ENCODE measurements at places on chromosomes 1 and 21. TPM values are rescaled to one million over a fixed set of nuclear protein-coding genes. Genes with fewer than 3 reads are reported as not detected.

NHLH1 gene
- not detected for polyA plus RNA-seq

CD48 gene
- polyA plus RNA-seq: not detected

KRTAP11-1 gene
- polyA plus RNA-seq: not detected

WDR64 gene
- not detected for polyA plus RNA-seq

TGFB2 gene
- 13.6 TPM for polyA plus RNA-seq

SLC9A1 gene
- 31.3 TPM for polyA plus RNA-seq

FAM20B gene
- polyA plus RNA-seq: 9.2 TPM

GART gene
- polyA plus RNA-seq: 41.6 TPM

S100A12 gene
- polyA plus RNA-seq: 1.1 TPM

RBM11 gene
- 1.1 TPM for polyA plus RNA-seq

ETNK2 gene
- 71.9 TPM for polyA plus RNA-seq

PCSK9 gene
- polyA plus RNA-seq: 31.4 TPM

DIO1 gene
- 24.2 TPM for polyA plus RNA-seq

ELAVL4 gene
- polyA plus RNA-seq: 0.08 TPM

MAST2 gene
- 33.5 TPM for polyA plus RNA-seq

LEPROT gene
- 89.9 TPM for polyA plus RNA-seq

TBX15 gene
- 1.9 TPM for polyA plus RNA-seq

VCAM1 gene
- polyA plus RNA-seq: 43.2 TPM

ITLN2 gene
- 3.6 TPM for polyA plus RNA-seq

LRRIQ3 gene
- not detected for polyA plus RNA-seq

IFI44L gene
- 0.02 TPM for polyA plus RNA-seq

RNU1-1 gene
- polyA plus RNA-seq: not detected
